ENCODE measurements at places on chromosomes 12 and 14. TPM values are rescaled to one million over a fixed set of nuclear protein-coding genes. Genes with fewer than 3 reads are reported as not detected.

ULK1 gene
- total RNA-seq, result 15.6 TPM

EID3 gene
- 3.8 TPM for total RNA-seq

APOLD1 gene
- total RNA-seq, result 37.6 TPM

TAS2R19 gene
- total RNA-seq, result 17.1 TPM

ABCD4 gene
- 29.0 TPM for total RNA-seq

PRICKLE1 gene
- 34.4 TPM for total RNA-seq

REM2 gene
- total RNA-seq, result 0.72 TPM

GALNT9 gene
- total RNA-seq, result 0.92 TPM

HOTAIR gene
- not detected for total RNA-seq

GRIP1 gene
- total RNA-seq, result 5.4 TPM

RASSF9 gene
- total RNA-seq, result 4.3 TPM

DDHD1 gene
- 18.1 TPM for total RNA-seq

NANOG gene
- not detected for total RNA-seq

CISTR gene
- not detected for total RNA-seq

POLE2 gene
- total RNA-seq, result 8.0 TPM

MAPKAPK5 gene
- total RNA-seq, result 38.7 TPM

HOXC5 gene
- not detected for total RNA-seq

DDX51 gene
- 6.9 TPM for total RNA-seq

FGF6 gene
- 50.7 TPM for total RNA-seq

GALNT16 gene
- total RNA-seq, result 17.3 TPM

BEST3 gene
- total RNA-seq, result 72.2 TPM

KIF26A gene
- 14.0 TPM for total RNA-seq

SDS gene
- total RNA-seq, result not detected

FAM186B gene
- 0.82 TPM for total RNA-seq

LHX5 gene
- not detected for total RNA-seq

TAS2R7 gene
- not detected for total RNA-seq

FLRT2 gene
- 46.5 TPM for total RNA-seq

All from tongue (tissue), 3 donors.